Muscle of leg (tissue), 16 donors: ENCODE measurements at places on chromosomes 4 and X.

DNA sequence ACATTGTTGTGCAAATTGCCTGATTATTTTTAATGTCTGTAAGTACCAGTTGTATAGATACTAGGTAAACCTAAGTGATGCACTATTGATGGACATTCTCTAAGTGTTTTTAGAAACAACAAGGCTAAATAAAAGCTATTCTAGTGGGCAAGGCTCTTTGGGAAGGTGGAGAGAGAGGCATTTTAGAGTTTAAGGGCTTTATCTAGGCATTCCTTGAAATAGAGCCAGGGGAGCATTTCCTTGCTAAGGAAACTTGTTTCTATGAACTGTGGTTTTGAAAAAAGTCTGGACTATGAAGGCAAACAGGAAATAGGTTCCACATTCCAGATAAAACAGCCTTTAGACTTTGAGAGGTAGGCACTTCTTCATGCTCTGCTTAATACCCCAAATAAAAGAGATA lies 23.8 kb downstream of the BMX start:
- peaks cover 7% of the 10 kb centered on the region for H3K27me3 ChIP-seq
- H3K36me3 ChIP-seq, result no peaks in the 10 kb centered on the region
- no peaks in the 10 kb centered on the region for H3K4me1 ChIP-seq
- H3K4me3 ChIP-seq, result no peak overlapping the region

DNA sequence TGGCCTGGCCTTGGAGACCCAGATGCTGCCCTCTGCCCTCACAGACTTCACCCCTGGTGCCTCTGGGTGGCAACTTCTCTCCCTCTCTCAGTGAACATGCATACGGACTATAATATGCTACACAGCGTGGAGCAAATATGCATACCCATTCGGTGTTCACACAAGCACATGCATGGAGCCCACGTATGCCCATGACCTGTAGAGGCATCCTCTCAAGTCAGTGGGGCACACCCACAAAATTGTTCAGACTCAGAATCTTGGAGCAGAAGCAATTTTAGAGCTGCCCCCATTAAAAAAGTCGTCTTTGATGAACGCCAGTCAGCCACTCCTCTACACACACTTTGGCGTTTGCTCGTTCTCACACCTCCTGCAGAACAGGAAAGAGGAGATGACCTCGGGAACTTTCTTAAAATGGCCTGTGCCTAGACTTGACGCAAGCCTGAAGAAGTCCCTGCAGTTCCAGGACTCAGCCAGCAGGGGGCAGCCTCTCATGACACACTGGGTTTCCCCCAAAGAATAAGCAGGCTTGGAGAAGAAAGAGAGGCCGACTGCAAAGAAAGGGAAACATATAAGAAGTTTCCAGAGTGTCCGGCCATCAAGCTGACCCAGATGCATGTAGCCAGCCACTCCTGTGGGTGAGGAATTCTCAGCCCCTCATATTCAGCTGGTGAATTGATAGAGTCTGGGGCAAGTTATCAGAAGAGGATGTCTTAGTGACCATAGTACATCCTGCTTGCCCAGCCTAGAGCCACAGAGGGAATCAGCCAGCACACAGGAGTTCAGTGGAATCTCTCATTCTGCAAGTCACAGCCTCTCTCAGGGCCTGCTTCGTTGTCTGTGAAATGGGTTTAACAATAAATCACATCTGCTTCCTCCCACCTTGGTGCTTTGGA lies 17.3 kb downstream of the APLN start:
- no peak overlapping the region for H3K27ac ChIP-seq
- peak; percentile 72 for DNase-seq
- H3K36me3 ChIP-seq, result no peaks in the 10 kb centered on the region
- H3K4me3 ChIP-seq, result no peak overlapping the region
- peaks cover 13% of the 10 kb centered on the region for H3K4me1 ChIP-seq
- H3K27me3 ChIP-seq, result peaks cover 40% of the 10 kb centered on the region

DNA sequence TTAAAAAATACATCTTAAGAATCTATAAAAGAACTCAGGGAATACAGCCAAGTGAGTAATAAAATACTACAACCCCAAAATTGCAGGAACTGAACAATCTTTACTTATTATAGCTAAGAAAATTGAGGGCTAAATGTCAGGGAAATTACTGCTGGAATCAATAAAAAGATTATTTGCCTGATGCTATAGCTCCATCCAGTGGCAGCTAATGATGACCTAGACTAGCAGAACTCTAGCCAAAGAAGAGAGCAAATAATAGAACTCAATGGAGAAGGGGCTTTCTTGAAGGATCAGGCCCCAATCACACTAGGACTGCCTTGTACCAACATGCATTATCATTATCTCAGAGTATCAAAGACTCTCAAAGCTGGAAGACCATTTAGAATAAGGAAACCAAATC lies 85.0 kb upstream of the FAM241A start:
- no peak overlapping the region for H3K27ac ChIP-seq
- no peaks in the 10 kb centered on the region for H3K36me3 ChIP-seq
- peak; percentile 22 for DNase-seq
- no peaks in the 10 kb centered on the region for H3K27me3 ChIP-seq
- no peaks in the 10 kb centered on the region for H3K4me1 ChIP-seq

- H3K27ac ChIP-seq, result no peak overlapping the region
- no peaks in the 10 kb centered on the region for H3K4me1 ChIP-seq
- H3K36me3 ChIP-seq, result no peaks in the 10 kb centered on the region
- peaks cover 4% of the 10 kb centered on the region for H3K27me3 ChIP-seq
- H3K4me3 ChIP-seq, result no peak overlapping the region
- peak; percentile 19 for DNase-seq
Observed at GRCh38 chrX:45900766-45901615, 644.2 kb downstream of the ZNF674 start.

- H3K27ac ChIP-seq, result no peak overlapping the region
- H3K4me3 ChIP-seq, result no peak overlapping the region
- H3K4me1 ChIP-seq, result no peaks in the 10 kb centered on the region
- no peaks in the 10 kb centered on the region for H3K36me3 ChIP-seq
Observed at GRCh38 chr4:124525524-124525923, 187.0 kb downstream of the ANKRD50 start.

- peak overlapping the region; percentile 79 for H3K27ac ChIP-seq
- no peaks in the 10 kb centered on the region for H3K36me3 ChIP-seq
- no peaks in the 10 kb centered on the region for H3K27me3 ChIP-seq
- H3K4me1 ChIP-seq, result peaks cover 26% of the 10 kb centered on the region
Observed at GRCh38 chr4:168587411-168588125, 90.7 kb downstream of the PALLD start.

- no peak for DNase-seq
- no peaks in the 10 kb centered on the region for H3K27me3 ChIP-seq
- no peaks in the 10 kb centered on the region for H3K36me3 ChIP-seq
Observed at GRCh38 chr4:149498246-149498645, 317.4 kb downstream of the IQCM start.

- peak; percentile 49 for DNase-seq
- peak overlapping the region; percentile 59 for H3K4me3 ChIP-seq
- H3K4me1 ChIP-seq, result peaks cover 44% of the 10 kb centered on the region
- H3K27ac ChIP-seq, result peak overlapping the region; percentile 20
Observed at GRCh38 chr4:5711479-5712184, 631 bp downstream of the EVC start.

GRCh38 chr4:891747-892146 lies 40.4 kb downstream of the GAK start:
- no peak overlapping the region for H3K4me3 ChIP-seq
- no peaks in the 10 kb centered on the region for H3K4me1 ChIP-seq
- DNase-seq, result no peak
- peaks cover 72% of the 10 kb centered on the region for H3K36me3 ChIP-seq

DNA sequence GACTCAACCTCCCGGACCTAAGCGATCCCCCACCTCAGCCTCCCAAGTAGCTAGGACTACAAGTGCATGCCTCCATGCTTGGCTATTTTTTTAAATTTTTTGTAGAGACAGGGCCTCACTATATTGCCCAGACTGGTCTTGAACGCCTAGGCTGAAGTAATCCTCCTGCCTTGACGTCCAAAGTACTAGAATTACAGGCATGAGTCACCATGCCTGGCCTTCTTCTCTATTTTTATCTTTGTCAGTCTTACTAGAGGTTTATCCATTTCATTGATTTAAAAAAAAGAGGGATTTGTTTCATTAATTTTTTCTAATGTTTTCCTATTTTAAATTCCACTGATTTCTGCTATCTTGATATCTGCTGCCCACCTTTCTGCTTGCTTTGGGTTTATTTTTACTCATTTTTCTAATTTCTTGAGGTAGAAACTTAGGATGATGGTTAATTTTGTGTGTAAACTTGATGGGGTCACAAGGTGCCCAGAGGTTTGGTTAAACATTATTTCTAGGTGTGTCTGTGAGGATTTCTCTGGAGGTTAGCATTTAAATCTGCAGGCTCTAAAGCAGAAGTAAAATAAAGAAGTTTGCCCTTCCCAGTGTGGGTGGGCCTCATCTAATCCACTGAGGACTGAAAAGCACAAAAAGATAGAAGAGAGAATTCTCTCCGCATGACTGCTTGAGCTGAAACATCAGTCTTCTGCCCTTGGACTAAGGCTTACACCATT lies 116.2 kb upstream of the DCLK2 start:
- no peak overlapping the region for H3K27ac ChIP-seq
- DNase-seq, result no peak
- H3K36me3 ChIP-seq, result no peaks in the 10 kb centered on the region
- no peak overlapping the region for H3K4me3 ChIP-seq
- H3K4me1 ChIP-seq, result no peaks in the 10 kb centered on the region
- no peaks in the 10 kb centered on the region for H3K27me3 ChIP-seq

- no peaks in the 10 kb centered on the region for H3K36me3 ChIP-seq
- H3K27me3 ChIP-seq, result peaks cover 10% of the 10 kb centered on the region
- H3K4me1 ChIP-seq, result no peaks in the 10 kb centered on the region
- DNase-seq, result no peak
- H3K27ac ChIP-seq, result no peak overlapping the region
Observed at GRCh38 chrX:65407157-65407626, 127.4 kb downstream of the LAS1L start.

- H3K4me3 ChIP-seq, result no peak overlapping the region
- H3K4me1 ChIP-seq, result no peaks in the 10 kb centered on the region
- no peak for DNase-seq
- H3K27ac ChIP-seq, result no peak overlapping the region
Observed at GRCh38 chrX:21674430-21675186, 16.5 kb upstream of the KLHL34 start.
